ENCODE measurements at places on chromosomes 7 and 10.

- peak; percentile 70 for DNase-seq
Observed at GRCh38 chr7:92904244-92905131, 68.1 kb upstream of the CDK6 start.

DNA sequence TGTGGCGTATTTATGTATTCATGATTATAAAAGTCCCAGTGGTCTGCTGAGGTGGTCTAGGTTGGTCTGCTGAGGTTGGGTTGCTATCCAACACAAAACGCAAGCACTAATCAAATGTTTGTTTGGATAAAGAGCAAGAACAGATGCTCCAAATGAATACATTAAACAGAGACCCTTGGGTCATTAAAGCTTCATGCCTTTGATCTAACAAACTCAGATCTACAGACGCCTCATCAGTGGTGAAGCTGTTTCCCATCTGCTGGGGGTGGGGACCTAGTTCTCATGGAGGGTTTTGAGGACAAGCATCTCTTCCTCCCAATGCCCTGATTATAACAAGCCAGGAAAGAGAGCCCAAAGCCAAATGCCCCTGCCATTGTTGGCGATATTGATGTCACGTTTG is 786.7 kb downstream of the NRG3 start:
- no peak for DNase-seq

DNA sequence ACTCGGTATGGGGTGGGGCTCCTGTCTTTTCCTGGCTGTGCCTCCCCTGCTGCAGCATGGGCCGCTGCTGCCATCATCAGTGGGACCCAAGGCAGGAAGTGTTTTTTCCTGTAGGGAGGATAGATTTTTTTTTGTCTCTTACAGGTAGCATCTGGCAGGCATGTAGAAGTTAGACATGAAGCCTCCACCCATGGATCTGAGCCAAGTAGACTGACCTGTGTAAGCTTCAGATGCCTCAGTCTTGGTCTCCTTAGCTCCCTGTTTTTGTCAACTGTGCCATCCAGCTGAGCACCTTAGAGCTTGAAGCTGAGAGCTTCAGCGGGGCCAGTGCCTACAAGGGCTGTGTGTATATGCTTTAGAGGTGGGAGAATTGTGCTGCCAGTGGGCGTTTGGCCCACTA is 93.5 kb downstream of the AUTS2 start:
- DNase-seq, result no peak

DNA sequence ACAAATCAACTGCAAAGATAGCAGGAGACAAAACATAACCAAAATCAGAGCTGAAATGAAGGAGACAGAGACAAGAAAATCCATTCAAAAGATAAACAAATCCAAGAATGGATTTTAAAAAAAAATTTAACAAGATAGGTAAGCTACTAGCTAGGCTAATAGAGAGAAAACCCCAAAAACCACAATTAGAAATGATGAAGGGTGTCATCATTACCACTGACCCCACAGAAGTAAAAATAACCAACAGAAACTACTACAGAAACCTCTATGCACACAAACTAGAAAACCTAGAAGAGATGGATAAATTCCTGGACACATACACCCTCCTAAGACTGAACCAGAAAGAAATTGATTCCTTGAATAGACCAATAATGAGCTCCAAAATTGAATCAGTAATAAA is 117.6 kb downstream of the DNAJC1 start:
- DNase-seq, result no peak

GRCh38 chr10:112202561-112203241 is 19.1 kb upstream of the GPAM start:
- no peak for DNase-seq

- no peak for DNase-seq
Observed at GRCh38 chr7:34011696-34012095, 106.4 kb downstream of the BMPER start.

Data from T-helper 22 cell (primary cell).